CD8-positive, alpha-beta T cell (primary cell): ENCODE measurements at places on chromosomes 7 and 10. TPM values are rescaled to one million over a fixed set of nuclear protein-coding genes. Genes with fewer than 3 reads are reported as not detected.

The PRLHR gene
- total RNA-seq, result not detected

DNA sequence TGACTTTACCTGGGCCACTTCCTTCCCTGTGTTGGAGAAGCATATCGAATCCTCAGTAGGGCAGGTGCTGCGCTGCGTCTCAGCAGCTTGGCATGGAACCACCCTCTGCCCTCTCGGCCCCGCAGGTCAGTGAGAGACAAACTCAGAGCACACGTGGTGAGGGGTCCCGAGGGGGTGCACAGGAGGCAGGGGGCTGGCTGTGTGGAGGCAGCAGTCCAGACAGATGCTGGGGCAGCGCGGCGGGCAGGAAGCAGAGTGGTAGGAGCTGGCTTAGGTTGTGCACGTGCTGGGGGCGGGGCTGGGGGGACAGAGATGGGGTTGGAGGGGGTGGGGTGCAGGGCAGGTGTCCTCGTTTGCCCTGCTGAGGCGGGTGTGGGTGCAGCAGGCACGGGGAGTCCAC lies 33.1 kb downstream of the NUB1 start:
- no peak for DNase-seq

GRCh38 chr10:96991313-96991841 lies 159.3 kb downstream of the LCOR start:
- DNase-seq, result no peak

The AMPH gene
- not detected for total RNA-seq

DNA sequence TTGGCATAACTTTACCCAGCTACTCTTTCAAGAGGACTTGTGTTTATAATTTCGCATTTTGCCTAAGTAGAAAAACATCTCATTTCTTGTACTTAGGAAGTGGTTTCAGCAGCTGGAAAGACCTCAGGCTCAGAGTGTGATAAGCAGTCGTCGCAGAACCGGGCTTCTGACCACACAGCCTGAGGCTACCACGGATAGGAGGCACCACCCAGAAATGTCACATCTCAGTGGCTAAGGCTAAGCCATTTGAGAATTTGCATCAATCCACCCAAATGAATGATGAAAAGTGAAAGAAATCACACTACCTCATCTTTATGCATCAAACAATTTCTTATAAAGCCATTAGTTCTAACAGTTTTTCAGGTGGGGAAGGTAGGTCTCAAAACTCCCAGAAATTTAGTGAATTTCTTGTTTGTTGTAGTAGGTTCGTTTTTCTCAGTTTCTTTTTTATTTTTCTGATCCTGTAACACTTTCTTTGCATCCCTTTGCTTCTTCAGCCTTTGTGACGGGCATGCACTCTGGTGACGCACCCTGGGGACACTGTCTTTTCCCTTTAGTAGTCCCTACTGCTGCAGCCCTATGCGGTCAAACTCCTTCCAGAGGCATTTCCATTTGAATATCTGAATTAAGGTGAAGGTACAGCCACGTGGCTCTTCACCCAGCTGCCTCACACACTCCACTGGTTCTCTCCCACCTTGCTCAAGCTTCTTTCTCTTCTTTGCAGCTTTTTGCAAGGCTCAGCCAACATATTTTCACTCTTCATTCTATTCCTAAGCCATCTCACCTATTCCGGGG lies 68.5 kb downstream of the MAP3K8 start:
- peak; percentile 68 for DNase-seq

- no peak for DNase-seq
These were observed 171.3 kb downstream of the DNAJC1 start for GRCh38 chr10:21831986-21832820.

GRCh38 chr7:93855797-93856196 lies 34.8 kb downstream of the TFPI2 start:
- DNase-seq, result no peak

The GAD2 gene
- not detected for total RNA-seq

DNA sequence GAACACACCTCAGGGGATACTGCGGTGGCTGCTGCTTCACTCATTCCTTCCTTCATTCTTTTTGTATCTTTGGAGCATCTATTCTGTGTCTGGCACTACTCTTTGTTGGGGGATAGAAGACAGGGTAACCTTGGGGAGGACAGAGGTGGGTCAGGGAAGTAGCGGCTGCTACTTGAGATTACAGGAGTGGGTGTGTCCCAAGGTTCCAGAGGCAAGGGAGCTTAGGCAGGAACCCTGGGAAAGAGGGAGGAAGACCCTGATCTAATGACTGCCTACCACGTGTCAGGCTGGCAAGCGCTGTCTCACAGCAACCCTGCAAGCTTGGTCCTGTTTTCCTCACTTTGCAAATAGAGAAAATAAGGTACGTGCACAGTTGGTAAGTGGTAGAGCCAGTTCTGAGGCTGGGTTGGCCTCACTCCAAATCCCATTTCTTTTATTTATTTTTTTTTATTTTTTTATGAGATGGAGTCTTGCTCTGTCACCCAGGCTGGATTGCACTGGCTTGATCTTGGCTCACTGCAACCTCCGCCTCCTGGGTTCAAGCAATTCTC lies 985.9 kb upstream of the ZNF722 start:
- DNase-seq, result no peak

- no peak for DNase-seq
These were observed 85.8 kb upstream of the JAZF1 start for GRCh38 chr7:28266402-28266801.

- DNase-seq, result no peak
These were observed 79.3 kb upstream of the KMT2E start for GRCh38 chr7:104934665-104935064.

GRCh38 chr10:62377026-62377415 lies 2.9 kb downstream of the ZNF365 start:
- no peak for DNase-seq

The NEUROD6 gene
- total RNA-seq, result not detected

GRCh38 chr7:141280100-141280499 lies 206.2 kb downstream of the TMEM178B start:
- no peak for DNase-seq

The MYL7 gene
- not detected for total RNA-seq

DNA sequence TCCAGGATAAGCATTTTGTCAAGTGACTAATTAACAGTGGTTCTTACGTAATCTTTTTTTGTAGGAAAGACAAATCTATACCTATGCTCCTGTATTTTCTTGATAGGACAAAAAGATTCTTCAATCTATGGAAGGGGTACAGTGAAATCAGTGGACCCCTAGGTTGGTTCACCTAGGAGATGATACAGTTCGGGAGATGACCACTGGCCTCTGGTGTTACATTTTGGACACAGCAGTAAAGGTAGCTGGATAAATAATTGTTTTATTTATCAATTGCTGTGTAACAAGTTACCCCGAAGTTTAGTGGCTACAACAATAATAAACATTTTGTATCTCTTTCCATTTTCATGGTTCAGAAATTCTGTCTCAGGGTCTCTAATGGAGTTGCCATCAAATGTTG lies 288.2 kb upstream of the MAGI2 start:
- DNase-seq, result no peak

DNA sequence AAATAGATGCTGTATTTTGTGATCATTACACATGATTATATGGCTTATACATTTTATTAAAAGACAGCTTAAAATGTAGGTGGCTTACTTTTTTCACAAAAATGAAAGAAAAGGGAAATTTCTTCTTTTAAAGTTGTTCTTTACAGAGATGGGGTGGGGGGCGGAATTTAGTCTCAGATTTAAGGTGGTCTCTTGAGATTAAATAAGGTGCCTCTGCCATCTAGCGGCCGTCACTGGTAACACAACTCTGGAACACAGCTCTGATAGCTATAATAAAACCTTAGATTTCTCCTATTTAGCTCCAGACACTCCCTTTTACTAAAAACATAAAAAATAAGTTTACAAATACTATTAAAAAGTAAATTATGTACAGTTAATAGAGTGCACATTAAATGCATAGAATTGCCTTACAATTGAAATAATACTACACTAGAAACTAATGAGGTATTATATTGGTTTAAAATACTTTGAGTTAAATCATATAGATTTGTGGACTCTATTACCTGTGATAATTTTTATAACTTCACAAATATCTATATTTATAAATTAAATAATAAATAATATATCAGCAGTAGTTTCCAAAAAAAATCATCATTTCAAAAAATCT lies 210.9 kb downstream of the DGKB start:
- DNase-seq, result peak; percentile 16

- no peak for DNase-seq
These were observed 5.3 kb downstream of the NEUROG3 start for GRCh38 chr10:69567920-69568319.

GRCh38 chr10:14010101-14010558 lies 320.6 kb downstream of the FRMD4A start:
- no peak for DNase-seq

The FAM13C gene
- not detected for total RNA-seq

- no peak for DNase-seq
These were observed 128.3 kb downstream of the NEBL start for GRCh38 chr10:20768843-20769242.

The PFKP gene
- 36.5 TPM for total RNA-seq

- DNase-seq, result no peak
These were observed 188.6 kb downstream of the ETV1 start for GRCh38 chr7:13800694-13801448.

- DNase-seq, result no peak
These were observed 48.1 kb downstream of the INSYN2A start for GRCh38 chr10:127148066-127148932.

GRCh38 chr7:156062286-156062685 lies 250.0 kb upstream of the SHH start:
- no peak for DNase-seq

The NPY gene
- not detected for total RNA-seq
